ENCODE measurements at places on chromosomes 12 and 14. TPM values are rescaled to one million over a fixed set of nuclear protein-coding genes. Genes with fewer than 3 reads are reported as not detected.
A peak's percentile ranks its signal among the peaks of the same experiment; 100 is the strongest.

The SMIM41 gene
- not detected for total RNA-seq

The VWF gene
- total RNA-seq = 0.88 TPM

- no peaks in the 10 kb centered on the region for H3K36me3 ChIP-seq
- H3K4me1 ChIP-seq = no peaks in the 10 kb centered on the region
- no peaks in the 10 kb centered on the region for H3K27me3 ChIP-seq
- no peak for DNase-seq
- no peak overlapping the region for H3K4me3 ChIP-seq
Observed at GRCh38 chr14:76936483-76936882, 92.0 kb downstream of the IRF2BPL start.

DNA sequence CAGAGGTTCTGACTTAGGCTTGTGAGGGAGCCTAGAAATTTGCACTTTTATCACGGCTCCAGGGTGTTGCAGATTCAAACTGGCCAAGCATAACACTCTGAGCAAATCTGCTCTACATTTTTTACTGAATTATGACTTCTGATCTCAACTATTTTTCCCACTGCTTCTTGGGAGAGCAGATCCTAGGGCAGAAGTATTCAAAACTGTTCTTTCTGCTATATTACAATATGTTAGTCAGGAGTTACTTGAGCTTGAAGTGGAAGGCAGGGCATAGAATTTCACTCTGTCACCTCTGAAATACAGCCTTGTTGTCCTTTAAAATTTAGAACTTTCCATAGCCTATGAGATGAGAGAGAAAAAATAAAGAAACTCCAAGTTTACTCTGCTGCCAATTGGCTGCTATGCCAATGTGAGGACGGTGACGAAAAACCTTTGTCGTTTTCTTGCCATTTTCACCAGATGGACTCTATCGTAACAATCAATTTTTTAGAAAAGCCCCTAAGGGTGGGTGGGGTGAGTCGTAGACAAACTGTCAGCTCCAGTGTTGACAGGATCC is 16.4 kb upstream of the KERA start:
- no peak overlapping the region for H3K27ac ChIP-seq
- no peaks in the 10 kb centered on the region for H3K27me3 ChIP-seq
- no peak for DNase-seq
- peaks cover 10% of the 10 kb centered on the region for H3K4me1 ChIP-seq

- peaks cover 8% of the 10 kb centered on the region for H3K36me3 ChIP-seq
- peak overlapping the region; percentile 87 for H3K27ac ChIP-seq
- no peak for DNase-seq
- peak overlapping the region; percentile 97 for H3K4me3 ChIP-seq
- H3K4me1 ChIP-seq = peaks cover 24% of the 10 kb centered on the region
- no peaks in the 10 kb centered on the region for H3K27me3 ChIP-seq
Observed at GRCh38 chr12:68686262-68686594, 550 bp upstream of the NUP107 start.

The PLXNC1 gene
- 1.4 TPM for total RNA-seq

- H3K27ac ChIP-seq = no peak overlapping the region
- no peak overlapping the region for H3K4me3 ChIP-seq
- H3K4me1 ChIP-seq = peaks cover 8% of the 10 kb centered on the region
- no peak for DNase-seq
- peaks cover 26% of the 10 kb centered on the region for H3K36me3 ChIP-seq
- H3K27me3 ChIP-seq = no peaks in the 10 kb centered on the region
Observed at GRCh38 chr12:57783861-57784260, 1.3 kb downstream of the TSFM start.

DNA sequence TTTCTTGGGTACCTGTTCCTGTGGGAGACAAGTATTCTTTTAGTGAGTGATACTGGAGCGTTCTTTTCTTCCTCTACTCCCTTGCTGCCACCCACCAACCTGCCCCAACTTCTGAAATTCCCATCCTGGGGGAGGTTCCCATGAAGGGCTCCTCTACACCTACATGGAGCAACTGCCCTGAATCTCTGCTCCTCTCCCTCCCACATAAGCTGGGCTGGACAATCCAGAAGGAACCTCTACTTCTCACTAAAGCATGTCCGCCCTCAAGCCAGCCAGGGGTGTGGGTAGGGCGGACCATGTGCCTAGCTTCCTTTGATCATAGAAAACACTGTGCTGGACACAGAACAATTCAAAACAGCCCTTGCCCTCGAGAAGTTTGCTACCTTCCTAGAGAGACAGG is 25.9 kb upstream of the ESRRB start:
- peaks cover 74% of the 10 kb centered on the region for H3K27me3 ChIP-seq
- H3K27ac ChIP-seq = no peak overlapping the region
- H3K36me3 ChIP-seq = no peaks in the 10 kb centered on the region
- no peak for DNase-seq
- H3K4me1 ChIP-seq = no peaks in the 10 kb centered on the region

GRCh38 chr14:88985654-88986053 is 161.2 kb downstream of the TTC8 start:
- no peaks in the 10 kb centered on the region for H3K27me3 ChIP-seq
- H3K36me3 ChIP-seq = no peaks in the 10 kb centered on the region
- DNase-seq = no peak
- H3K4me1 ChIP-seq = peaks cover 30% of the 10 kb centered on the region

- H3K4me1 ChIP-seq = no peaks in the 10 kb centered on the region
- no peak overlapping the region for H3K27ac ChIP-seq
- DNase-seq = no peak
- no peaks in the 10 kb centered on the region for H3K36me3 ChIP-seq
- no peaks in the 10 kb centered on the region for H3K27me3 ChIP-seq
Observed at GRCh38 chr14:31895646-31896045, 181.5 kb upstream of the ARHGAP5 start.

DNA sequence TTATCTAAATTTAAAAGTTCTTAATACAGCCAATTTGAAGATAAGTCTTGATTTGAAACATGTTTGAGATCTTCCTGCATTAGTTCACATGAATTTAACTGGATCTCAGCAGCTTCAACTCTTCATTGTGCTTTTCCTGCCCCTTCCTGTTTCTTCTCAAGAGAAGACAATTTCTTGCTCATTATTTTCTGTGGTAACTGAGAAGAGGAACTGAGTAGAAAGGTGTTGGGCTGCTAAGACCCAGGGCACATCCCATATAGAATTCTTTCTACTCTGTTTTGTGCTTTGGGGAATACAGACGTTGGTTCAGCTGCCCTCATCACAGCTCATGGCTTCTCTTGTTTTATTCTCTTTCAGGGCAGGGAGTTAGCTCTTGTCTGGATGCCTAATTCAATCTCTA is 110.2 kb downstream of the SNAPC1 start:
- H3K27ac ChIP-seq = no peak overlapping the region
- no peaks in the 10 kb centered on the region for H3K27me3 ChIP-seq
- peaks cover 9% of the 10 kb centered on the region for H3K4me1 ChIP-seq
- DNase-seq = no peak
- no peak overlapping the region for H3K4me3 ChIP-seq

The PTCSC3 gene
- total RNA-seq = not detected

GRCh38 chr14:49893309-49894213 is 679 bp downstream of the ARF6 start:
- H3K27ac ChIP-seq = peak overlapping the region; percentile 96
- DNase-seq = no peak
- peaks cover 36% of the 10 kb centered on the region for H3K4me1 ChIP-seq
- H3K4me3 ChIP-seq = peak overlapping the region; percentile 99
- H3K27me3 ChIP-seq = no peaks in the 10 kb centered on the region

The BATF gene
- 55.7 TPM for total RNA-seq

GRCh38 chr14:81342850-81343580 is 57.1 kb downstream of the STON2 start:
- H3K27me3 ChIP-seq = no peaks in the 10 kb centered on the region
- no peak for DNase-seq
- no peak overlapping the region for H3K27ac ChIP-seq
- H3K4me3 ChIP-seq = no peak overlapping the region
- H3K4me1 ChIP-seq = no peaks in the 10 kb centered on the region

DNA sequence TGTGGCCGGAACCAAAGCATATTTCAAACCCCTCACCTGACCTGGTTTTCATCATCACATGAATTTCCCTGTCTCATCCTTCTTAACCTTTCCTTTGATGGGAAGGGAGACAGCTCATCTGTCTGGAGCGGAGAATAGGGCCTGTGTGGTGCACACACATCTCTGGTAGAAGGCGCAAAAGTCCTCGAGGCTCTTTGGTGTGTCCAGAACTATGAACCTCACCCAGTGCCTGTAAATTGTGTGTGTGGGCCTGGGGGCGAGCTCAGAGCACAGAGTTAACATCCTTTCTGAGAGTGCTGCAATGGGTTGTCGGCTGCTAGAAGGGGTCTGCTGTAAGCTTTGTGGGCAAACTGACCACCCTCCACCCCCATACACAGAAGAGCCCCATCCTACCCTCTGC is 749 bp downstream of the GALNT6 start:
- H3K4me1 ChIP-seq = peaks cover 70% of the 10 kb centered on the region
- H3K27ac ChIP-seq = peak overlapping the region; percentile 11
- no peaks in the 10 kb centered on the region for H3K27me3 ChIP-seq
- H3K4me3 ChIP-seq = peak overlapping the region; percentile 91
- DNase-seq = no peak

DNA sequence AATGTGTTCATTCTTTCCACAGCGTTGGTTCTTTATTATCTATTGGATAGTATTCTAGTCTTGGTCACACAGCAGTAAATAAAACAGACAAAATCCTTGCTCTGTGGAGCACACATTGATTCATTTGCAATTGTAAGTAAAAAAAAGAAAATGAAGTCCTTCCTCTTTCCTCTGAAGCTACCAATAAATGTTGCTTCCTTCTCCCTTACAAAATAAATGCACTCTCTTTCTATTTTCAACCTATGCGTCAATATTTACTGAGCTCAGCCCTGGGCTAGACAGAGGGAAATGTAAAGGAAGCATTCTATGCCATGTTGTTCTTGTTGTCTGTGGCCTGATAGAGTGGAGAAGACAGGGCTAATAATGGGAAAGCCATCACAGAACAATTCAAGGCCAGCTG is 2.9 kb downstream of the ABHD12B start:
- no peak overlapping the region for H3K27ac ChIP-seq
- DNase-seq = no peak
- H3K36me3 ChIP-seq = no peaks in the 10 kb centered on the region
- no peaks in the 10 kb centered on the region for H3K4me1 ChIP-seq
- H3K4me3 ChIP-seq = no peak overlapping the region

The RIPK3 gene
- 6.4 TPM for total RNA-seq

The HCAR3 gene
- total RNA-seq = 0.44 TPM

DNA sequence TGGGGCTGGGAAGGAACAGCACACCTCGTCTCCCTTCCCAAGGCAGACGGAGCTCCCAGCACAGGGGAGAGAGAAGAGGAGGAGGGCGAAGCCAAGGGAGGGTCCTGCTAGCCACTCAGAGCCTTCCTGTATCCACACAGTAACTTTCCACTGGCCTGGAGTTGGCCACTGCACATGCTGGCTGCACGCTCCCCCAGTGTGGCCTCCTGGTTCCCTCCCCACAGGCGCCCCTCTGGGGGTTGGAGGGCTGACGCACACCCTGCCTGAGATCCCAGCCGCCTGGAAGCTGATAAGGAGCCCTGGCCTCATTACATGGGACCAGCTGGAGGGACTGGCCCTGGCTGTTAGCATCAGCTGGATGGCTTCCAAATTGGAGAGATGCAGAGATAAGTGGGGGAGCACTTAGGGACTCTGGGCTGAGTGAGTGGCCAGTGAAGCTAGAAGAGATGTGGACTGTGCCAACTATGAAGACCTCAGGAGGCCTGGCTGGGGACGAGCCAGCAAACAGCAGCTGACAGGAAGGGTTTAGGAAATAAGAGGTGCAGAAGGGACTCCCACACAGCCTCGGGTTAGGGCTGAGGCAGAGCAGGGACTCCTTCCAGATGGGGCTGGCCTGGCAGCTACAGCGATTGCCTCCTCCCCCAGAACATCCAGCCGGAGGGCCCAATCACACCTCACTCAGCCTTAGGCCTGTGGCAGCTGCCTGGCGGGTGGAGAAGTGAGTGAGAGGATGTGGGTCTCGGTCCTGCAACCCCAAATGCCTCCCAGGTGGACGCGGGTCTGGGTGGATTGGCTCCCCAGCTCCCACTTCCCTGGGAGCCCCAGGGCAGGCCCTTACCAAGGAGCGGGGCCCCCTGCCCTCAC is 26.3 kb upstream of the BCDIN3D start:
- peak; percentile 90 for DNase-seq
- no peaks in the 10 kb centered on the region for H3K36me3 ChIP-seq
- H3K4me3 ChIP-seq = no peak overlapping the region
- H3K27ac ChIP-seq = no peak overlapping the region

The TMEM119 gene
- not detected for total RNA-seq

- no peaks in the 10 kb centered on the region for H3K4me1 ChIP-seq
- no peak overlapping the region for H3K4me3 ChIP-seq
- no peak overlapping the region for H3K27ac ChIP-seq
- no peaks in the 10 kb centered on the region for H3K36me3 ChIP-seq
Observed at GRCh38 chr14:72559669-72560255, 334.1 kb downstream of the DPF3 start.

- H3K4me3 ChIP-seq = no peak overlapping the region
- H3K36me3 ChIP-seq = no peaks in the 10 kb centered on the region
- H3K27me3 ChIP-seq = no peaks in the 10 kb centered on the region
- no peak for DNase-seq
- H3K4me1 ChIP-seq = no peaks in the 10 kb centered on the region
Observed at GRCh38 chr12:94495445-94496115, 35.9 kb upstream of the CEP83 start.

DNA sequence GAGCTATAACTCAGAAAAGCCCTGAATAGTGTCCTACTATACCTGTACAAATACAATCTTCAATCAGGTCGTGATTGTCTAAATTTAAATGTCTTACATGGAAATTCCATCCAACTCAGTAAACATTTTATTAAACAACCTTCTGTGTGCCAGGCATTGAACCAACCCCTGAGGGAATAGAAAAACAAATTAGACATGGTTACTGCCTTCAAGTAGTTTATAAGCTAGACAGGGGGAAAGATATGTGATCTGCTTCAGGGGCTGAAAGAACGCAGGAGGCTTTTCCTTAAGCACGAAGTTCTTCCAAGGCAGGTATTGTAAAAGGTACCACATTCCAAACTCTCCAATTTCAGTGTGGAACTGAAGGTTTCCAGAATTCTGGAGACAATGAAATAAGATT is 39.7 kb upstream of the STAB2 start:
- no peak for DNase-seq
- H3K36me3 ChIP-seq = no peaks in the 10 kb centered on the region
- no peak overlapping the region for H3K27ac ChIP-seq
- peaks cover 24% of the 10 kb centered on the region for H3K27me3 ChIP-seq

DNA sequence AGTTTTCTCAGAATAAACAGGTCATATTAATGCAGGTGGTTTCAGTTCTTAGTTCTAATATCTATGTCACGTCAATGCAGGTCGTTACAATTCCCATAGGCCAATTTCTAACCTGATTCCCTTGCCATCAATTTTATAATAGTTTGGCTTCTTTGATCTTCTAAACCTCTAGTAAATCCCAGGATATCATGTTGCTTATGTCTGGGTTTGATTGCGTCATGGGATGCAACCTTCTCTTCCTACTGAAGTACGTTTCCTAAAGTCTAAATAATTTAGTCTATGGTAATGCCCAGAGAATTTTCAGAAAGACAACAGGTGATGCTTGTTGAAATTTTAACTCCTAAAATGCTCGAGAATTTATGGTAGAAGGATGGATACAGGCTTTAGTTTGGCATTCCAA is 19.2 kb downstream of the TAS2R7 start:
- H3K27ac ChIP-seq = no peak overlapping the region
- no peaks in the 10 kb centered on the region for H3K27me3 ChIP-seq
- H3K4me1 ChIP-seq = no peaks in the 10 kb centered on the region
- H3K36me3 ChIP-seq = no peaks in the 10 kb centered on the region
- DNase-seq = no peak

The NDUFA9 gene
- 192 TPM for total RNA-seq

All from PC-9 (cell line).